ENCODE measurements at places on chromosomes 6 and 20. TPM values are rescaled to one million over a fixed set of nuclear protein-coding genes. Genes with fewer than 3 reads are reported as not detected.

The CRIP3 gene
- total RNA-seq = not detected

- DNase-seq = no peak
Observed at GRCh38 chr6:167968091-167968490, 29.4 kb upstream of the KIF25 start.

DNA sequence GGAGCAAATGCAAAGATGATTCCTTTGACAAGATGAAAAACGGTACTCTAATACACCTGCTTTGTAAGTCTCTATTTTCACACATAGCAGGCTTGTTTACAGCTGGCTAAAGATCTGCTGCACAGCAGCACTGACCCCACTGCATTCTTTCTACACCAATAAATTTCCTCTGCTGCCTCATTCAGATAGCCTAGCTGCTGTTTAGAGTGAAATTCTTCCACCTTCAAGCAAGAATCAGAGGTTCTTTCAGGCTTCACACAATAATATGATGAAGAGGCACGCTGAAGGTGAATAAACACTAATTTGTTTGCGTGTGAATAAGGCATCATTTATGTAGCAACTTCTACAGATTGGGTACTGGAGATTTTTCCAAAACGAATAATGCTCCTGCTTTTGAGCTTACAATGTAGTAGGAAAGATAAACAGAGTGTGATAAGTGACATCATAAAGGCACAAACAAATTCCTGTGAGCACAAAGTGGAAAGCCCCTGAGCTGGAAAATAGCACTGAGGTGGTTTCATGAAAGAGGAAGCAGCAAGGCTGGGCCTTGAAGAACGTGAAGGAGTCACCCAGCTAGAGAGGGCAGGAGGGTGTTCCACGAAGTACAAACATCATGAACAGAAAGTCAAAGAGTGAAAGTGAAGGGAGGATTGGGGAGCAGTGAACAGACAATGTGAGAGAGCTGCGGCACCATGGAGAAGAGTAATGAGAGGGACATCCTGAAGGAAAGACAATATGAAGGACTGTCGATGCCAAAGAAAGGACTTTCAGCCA lies 543.4 kb downstream of the CD83 start:
- DNase-seq = no peak

GRCh38 chr6:141110481-141110880 lies 1022.2 kb upstream of the GJE1 start:
- DNase-seq = no peak

GRCh38 chr20:50655311-50655880 lies 35.9 kb downstream of the RIPOR3 start:
- DNase-seq = no peak

The SAMD3 gene
- total RNA-seq = 1.2 TPM

DNA sequence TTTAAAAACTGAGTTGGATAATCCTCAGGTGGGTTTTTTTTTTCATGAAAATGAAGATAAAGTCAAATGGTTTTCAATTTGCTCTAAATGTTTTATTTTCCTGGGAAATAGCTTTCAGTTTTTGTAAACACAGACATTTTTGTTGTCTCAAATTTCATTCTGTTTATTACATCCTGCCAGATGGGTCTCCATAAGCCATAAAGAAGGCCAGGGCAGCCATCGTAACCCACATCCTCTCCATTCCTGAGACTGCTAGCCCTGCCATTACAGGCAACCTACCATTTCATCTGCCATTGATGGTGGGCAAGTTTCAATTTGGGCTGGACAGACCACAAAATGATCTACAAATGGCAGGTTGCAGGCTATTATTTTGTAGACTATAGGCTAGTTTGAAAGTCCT lies 60.8 kb downstream of the BTBD3 start:
- no peak for DNase-seq

The NT5E gene
- total RNA-seq = 57.4 TPM

DNA sequence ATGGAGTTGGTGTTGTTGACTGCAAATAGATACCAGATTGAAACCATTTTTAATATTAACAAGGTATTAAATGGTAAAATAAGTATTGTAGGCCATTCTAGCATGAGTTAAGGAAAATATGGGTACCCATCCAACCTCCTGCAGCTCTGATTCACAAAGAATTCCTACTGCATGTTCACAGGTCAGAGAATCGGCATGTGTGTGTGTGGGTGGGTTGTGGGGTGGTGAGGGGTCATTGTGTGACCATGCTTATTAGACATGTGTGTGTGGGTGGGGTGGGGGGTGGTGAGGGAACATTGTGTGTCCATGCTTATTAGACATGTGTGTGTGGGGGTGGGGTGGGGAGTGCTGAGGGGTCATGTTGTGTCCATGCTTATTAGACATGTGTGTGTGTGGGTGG lies 3.2 kb downstream of the IYD start:
- no peak for DNase-seq

DNA sequence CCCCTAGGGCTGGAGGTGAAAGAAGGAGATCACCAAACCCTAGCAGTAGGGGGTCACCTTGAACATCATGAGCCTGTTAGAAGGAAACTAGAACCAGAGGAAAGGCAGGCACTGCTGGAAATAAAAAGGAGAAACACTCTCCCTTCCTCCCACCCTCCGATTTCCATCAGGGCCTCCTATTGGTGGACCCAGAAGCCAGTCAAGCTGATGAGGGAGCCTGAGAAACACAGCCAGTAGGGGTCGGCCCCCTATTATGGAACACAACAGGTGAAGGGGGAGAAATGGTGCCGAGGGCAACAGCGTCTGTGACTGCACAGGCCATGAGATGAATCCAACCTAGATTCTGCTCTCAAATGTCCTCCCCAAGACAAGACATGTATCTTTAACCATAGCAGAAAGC lies 156.1 kb upstream of the LRFN2 start:
- DNase-seq = no peak

The TREML1 gene
- 0.56 TPM for total RNA-seq

DNA sequence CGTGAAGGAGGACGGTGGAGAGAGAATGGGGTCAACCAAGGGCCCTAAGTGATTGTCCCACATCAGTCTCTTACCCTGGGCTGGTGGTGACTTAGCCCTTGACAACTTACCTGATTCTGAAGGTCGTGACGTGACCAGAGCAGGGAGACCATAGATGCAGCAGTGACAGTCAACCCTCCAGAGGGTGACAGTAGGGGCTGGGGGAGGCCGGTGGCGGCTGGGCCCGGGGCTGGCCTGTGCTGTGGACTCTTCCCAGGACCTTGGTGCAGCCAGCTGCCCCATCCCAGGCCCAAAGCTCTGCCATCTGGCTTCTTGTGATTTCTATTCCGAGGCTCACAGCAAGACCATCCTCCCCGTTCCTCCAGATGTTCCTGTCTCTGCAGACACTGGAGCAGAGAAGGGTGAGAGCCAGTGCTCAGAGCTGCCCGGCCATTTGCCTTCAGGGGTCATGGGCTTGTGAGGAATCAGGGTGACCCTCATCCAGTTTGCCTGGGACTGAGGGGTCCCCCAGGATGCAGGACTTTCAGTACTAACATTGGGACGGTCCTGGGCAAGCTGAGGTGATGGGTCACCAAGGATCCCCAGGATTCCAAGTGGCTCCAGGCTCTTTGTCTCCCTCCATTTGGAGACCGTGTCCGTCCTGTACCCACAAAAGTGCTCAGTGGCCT lies 36.0 kb downstream of the SUMO4 start:
- DNase-seq = no peak

- DNase-seq = no peak
Observed at GRCh38 chr20:30503992-30504570, 753.4 kb upstream of the DEFB115 start.

- no peak for DNase-seq
Observed at GRCh38 chr6:4210629-4211419, 75.4 kb upstream of the ECI2 start.

The STX11 gene
- 12.1 TPM for total RNA-seq

DNA sequence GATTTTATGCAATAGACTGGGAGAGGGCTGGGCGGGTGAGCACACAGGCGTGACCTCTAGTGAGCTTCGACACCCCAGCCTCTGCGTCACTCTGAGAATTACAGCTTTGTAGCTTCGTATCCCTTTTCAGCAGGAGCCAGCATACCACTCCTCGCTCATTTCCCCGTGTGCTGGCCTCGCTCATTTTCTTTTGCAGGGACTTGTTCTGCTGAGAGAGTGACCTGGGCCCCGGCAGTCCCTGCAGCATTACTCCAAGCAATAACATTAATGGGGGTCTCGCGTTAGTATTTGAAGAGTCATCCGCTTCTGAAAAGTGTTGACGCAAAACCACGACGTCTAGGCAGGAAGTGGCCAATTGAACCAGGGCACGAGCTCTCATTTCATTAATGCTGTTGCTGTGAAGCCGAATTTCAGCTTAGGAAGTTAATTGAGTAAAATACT lies 193.7 kb downstream of the QKI start:
- no peak for DNase-seq

- no peak for DNase-seq
Observed at GRCh38 chr6:142313284-142313683, 11.5 kb downstream of the ADGRG6 start.

The RFX6 gene
- not detected for total RNA-seq

The BMP6 gene
- total RNA-seq = 4.7 TPM

DNA sequence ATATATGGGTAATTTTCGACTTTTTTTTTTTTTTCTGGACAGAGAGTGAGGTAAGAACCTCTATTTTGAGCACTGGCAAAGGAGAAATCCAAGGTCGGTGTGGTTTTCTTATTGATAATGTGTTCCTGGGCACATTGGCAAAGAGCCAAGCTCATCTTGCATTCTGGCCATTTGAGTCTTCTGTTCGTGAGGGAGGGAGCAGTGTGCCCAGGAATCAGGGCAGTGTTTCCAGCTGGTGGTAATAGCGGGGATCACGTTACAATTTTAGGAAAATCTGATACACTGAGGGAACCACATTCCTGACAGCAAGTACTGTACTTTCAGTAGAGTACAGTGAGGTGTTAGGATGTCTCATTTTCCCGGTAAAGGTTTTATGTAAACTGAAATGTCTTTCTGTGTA lies 442.3 kb upstream of the MAP3K7 start:
- DNase-seq = no peak

The OPN5 gene
- not detected for total RNA-seq

The TSPO2 gene
- not detected for total RNA-seq

The SCAND1 gene
- total RNA-seq = 42.3 TPM

GRCh38 chr20:39095870-39096269 lies 133.7 kb downstream of the DHX35 start:
- no peak for DNase-seq

Data from thoracic aorta (tissue), 2 donors.